ENCODE measurements at places on chromosomes 7 and 10.

DNA sequence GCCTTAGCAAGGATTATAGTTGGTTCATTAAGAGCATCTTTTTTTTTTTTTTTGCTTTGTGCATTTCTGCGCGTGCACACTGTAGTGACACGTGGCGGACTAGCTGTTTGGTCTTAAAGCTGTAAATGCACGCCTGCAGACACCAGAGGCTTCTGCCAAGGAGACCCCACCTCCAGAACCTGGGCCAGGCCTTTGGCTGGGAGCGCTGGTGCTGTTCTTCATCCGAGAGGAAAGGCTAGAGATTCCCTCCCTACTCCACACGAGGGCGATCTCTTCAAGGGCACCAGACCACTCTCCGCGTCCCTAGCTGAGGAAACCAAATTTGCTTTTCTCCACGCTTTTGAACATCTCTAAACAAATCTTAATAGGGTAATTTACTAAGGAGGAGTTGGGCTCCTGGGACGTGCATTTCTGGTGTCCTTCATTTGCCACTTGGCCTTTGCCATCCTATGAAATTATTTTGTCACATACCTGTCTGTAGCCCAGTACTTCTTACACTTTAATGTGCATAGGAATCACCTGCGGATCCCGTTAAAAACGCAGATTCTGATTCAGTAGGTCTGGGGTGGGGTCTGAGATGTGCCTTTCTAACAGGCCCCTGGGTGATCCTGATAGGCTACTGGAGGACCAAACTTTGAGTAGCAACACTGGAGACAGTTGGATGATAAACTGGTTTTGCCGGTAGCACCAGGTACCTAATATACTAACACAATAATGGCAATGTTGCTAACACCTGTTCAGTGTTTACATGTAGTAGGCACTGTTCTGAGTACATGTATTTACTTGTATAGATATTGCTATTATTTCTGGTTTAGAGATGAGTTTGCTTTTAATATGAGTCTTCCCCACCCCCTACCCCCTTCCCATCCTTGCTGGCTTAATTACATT lies 1.3 kb upstream of the SLC26A5 start:
- peak; percentile 83 for DNase-seq

- no peak for DNase-seq
These were observed 3.5 kb upstream of the SEPTIN7 start for GRCh38 chr7:35797311-35797710.

GRCh38 chr10:21976739-21977138 lies 26.8 kb downstream of the DNAJC1 start:
- no peak for DNase-seq

DNA sequence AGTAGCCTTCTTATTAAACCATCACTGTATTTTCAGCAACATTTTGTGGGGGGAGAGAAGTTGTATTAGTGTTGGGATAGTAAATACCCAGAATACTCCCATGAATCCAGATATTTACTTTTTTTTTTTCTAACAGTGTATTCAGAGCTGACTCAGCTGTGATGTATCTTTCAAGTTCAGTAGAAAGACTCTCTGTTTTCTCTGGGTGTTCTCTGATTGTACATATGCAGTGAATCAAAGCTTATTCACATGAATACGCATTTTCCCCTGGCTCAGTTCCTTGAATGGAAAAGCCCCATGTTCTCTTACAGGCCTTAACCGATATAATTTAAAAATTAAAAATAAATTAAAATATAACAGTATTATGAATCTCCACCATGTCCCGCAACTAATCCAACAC lies 1.3 kb downstream of the TFPI2 start:
- no peak for DNase-seq

- DNase-seq: no peak
These were observed 16.0 kb downstream of the AFAP1L2 start for GRCh38 chr10:114388275-114388674.
